ENCODE measurements at places on chromosomes 1 and 21.

- peak; percentile 21 for DNase-seq
Measured at GRCh38 chr1:114023377-114023776, 44.1 kb downstream of the OLFML3 start.

GRCh38 chr21:20353351-20353750 is 644.9 kb upstream of the NCAM2 start:
- no peak for DNase-seq

DNA sequence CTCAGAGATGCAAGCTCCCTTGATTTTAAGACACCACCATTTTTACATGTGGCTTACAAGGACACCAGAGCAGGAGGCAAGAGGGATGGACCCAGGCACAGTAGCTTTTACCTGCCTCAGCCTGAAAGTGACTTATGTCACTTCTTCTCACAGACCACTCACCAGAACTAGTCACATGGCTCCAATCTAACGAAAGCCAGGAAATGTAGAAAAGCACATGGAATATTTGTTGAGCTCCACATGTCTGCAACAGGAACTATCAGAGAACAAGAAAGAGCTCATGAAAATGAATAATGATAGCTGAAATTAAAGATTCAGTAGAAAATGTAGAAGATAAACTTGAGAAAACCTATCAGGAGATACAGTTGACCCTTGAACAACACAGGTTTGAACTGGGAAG is 69.4 kb downstream of the ZNF648 start:
- DNase-seq = no peak

GRCh38 chr1:162712317-162713029 is 78.0 kb upstream of the HSD17B7 start:
- no peak for DNase-seq

DNA sequence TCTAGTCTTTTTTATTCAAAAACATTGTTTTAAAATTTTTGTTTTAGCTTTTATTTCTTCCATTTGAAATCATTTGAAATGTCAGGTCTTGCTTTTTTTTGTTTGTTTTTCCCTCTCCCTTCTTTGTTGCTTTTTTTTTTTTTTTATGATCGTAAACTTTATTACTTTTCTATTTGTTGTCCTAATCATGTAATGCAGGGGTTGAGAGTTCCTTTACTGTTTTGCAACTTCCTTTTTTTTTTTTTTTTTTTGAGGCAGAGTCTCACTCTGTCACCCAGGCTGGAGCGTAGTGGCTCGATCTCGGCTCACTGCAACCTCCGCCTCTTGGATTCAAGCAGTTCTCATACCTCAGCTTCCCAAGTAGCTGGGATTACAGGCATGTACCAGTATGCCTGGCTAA is 24.8 kb downstream of the IVNS1ABP start:
- DNase-seq = no peak

- peak; percentile 69 for DNase-seq
Measured at GRCh38 chr1:55275151-55275748, 60.1 kb upstream of the USP24 start.

DNA sequence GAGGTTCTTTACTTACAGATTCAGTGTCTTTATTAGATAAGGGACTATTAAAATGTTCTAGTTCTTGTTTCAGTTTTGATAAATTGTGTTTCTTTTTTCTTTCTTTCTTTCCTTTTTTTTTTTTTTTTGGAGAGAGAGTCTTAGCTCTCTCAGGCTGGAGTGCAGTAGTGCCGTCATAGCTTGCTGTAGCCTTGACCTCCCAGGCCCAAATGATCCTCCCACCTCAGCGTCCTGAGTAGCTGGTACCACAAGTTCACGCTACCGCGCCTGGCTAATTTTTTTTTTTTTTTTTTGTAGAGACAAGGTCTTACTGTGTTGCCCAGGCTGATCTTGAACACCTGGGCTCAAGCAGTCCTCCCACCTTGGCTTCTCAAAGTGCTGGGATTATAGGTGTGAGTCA is 76.6 kb downstream of the TMEM200B start:
- no peak for DNase-seq

All from brain (organoid and tissue), 16 donors.